ENCODE measurements at places on chromosomes 2 and 18. TPM values are rescaled to one million over a fixed set of nuclear protein-coding genes. Genes with fewer than 3 reads are reported as not detected.

The PLB1 gene
- total RNA-seq: 8.2 TPM

The ALLC gene
- total RNA-seq: not detected

The ANKZF1 gene
- 27.9 TPM for total RNA-seq

The TSPYL6 gene
- total RNA-seq: not detected

The KATNAL2 gene
- total RNA-seq: 9.3 TPM

The RIOK3 gene
- total RNA-seq: 50.3 TPM

The VIL1 gene
- not detected for total RNA-seq

The SLC23A3 gene
- 2.4 TPM for total RNA-seq

The ANKRD62 gene
- not detected for total RNA-seq

GRCh38 chr18:61803393-61803792 is 89.4 kb downstream of the RNF152 start:
- DNase-seq: no peak

DNA sequence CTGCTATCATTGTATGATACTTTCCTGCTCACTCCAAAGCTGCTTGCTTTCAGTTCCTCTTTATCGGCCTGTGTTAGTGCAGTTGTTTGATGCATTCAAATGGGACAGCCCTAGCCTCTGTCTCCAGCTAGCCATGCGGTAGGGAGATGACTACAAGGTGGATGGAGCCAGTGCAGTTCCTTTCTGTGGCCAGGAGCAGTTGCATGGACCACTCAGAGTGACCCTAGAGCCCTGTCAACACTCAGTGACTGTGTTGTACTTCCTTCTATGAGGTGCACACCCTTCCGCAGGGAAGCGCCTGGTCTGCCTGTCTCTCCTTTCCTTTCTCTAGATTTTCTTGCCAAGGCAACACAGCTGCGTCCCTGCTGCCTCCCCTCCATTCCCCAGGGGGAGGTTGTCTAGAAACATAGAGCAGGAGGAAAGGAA is 33.8 kb downstream of the KCNS3 start:
- DNase-seq: no peak

- no peak for DNase-seq
Measured at GRCh38 chr18:80006724-80007123, 18.4 kb upstream of the TXNL4A start.

DNA sequence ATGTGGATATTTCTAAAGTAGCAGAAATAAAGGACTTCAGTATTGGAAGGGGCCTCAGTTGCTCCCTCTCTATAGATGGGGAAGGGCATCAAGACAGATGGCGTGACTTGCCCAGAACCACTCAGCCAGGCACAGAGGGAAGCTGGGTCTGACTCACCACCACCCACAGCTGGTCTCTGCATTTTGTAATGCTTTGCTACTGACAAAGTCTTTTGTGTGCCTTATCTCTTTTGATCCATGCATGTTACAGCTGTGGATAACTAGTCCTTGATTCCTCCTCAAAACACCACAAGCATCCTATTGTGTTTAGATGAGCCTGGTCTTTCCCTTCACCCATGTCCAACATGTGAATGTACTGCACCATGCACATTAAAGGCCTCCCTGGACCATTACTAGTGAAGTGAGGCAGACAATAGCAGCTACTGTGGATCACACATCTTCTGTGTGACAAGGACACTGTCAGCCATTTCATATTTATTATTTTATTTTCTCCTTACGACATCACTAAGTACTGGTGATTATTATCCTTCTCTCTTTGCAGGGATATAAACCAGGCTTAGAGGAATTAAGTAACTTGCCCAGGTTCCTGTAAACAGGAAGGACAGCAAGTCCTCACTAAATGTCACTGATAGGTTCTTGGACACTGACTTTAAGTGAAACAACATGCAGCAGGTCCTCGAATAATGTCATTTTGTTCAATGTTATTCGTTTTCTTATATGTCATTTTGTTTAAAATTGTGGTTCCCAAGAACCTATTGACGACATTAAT is 29.6 kb upstream of the IL37 start:
- DNase-seq: no peak

- no peak for DNase-seq
Measured at GRCh38 chr2:111670776-111671175, 213.2 kb downstream of the ANAPC1 start.

DNA sequence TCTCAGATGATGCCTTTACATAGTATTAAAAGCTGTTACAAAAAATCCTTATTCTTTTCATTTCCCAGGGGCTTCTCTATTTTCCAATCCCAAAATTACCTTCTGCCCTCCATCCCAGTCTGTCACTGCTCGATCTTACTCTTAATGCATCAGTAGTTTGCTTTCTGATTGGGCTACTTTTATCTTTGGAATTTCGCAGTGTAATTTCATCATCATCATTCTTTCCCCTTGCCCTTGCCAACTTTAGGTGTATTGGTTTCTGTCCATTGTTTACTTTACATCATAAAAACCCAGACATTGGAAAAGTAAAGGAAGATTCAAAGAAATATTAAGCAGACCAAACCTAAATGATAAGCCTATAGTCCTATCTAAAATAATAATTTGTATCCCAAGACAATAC is 457.2 kb downstream of the PIK3C3 start:
- no peak for DNase-seq

- DNase-seq: no peak
Measured at GRCh38 chr18:3118195-3119010, 101.4 kb downstream of the MYOM1 start.

DNA sequence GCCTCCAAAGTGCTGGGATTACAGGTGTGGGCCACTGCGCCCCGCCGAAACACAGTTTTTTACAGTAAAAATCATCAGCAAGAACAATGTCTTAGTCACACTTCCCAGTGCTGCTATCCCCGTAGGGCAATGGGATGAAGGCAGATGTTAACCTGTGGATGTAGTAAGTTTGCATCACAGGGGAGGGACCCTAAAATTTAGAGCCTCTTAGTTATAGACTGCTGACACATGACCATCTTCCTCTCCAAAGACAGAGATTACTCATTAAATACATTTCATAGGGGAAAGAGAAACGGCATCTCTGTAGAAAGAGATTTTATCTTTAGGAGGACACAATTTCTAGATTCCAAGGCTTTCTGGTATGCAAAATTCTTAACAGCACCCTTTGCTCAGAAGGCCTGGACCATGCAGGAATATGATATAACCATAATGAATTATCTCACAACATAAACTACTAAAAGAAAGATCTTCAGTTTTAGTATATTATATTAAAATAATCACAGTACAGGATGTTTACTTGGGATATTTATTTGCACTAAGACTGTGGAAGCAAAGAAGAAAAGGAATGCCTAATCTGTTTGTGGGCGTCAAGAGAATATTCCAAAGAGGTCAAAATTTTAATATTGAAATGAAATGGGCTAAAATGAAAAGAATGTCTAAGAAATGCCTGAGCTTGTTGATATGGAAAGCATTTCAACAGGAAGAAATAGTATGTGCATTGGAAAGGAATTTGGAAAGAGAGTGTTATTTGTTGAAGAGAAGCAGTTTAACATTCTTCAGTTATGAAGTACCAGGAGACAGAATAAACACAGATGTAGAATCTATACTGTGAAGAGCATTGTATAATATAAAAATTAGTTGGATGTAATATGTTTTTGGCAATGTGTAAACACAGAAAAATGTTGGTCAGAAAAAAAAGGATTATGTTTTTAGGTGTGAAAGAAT is 1228.3 kb upstream of the CHAC2 start:
- no peak for DNase-seq

DNA sequence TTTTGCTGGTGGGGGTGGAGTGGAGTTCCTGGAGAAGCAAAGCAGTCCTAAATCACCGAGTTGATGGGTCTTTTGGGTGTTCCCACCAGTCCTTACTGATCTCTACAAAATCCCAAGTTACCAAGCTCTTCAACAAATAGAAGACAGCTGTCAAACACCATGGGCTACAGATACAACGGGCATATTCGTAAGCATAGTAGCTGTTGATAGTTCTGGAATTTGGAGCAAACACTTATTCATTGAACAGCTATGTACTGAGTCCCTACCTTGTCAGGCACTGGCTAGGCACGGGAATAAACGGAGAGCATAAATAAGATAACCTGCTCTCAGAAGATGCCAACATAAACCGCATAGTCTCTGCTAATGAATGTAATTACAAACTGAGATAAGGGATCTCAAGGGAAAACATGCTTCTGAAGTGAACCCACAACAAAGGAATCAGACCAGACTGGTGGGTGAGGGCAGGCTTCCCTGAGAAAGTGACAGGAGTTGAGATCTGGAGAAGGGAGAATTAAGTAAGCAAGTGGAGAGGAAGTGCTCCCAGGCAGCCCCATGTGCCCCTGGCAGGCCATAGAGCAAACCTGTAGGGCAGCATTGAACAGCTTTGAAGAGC is 947 bp upstream of the ANKRD44 start:
- no peak for DNase-seq

- no peak for DNase-seq
Measured at GRCh38 chr2:143063612-143064200, 65.5 kb upstream of the ARHGAP15 start.

GRCh38 chr2:232697807-232698110 is 628 bp downstream of the GIGYF2 start:
- DNase-seq: peak; percentile 93

DNA sequence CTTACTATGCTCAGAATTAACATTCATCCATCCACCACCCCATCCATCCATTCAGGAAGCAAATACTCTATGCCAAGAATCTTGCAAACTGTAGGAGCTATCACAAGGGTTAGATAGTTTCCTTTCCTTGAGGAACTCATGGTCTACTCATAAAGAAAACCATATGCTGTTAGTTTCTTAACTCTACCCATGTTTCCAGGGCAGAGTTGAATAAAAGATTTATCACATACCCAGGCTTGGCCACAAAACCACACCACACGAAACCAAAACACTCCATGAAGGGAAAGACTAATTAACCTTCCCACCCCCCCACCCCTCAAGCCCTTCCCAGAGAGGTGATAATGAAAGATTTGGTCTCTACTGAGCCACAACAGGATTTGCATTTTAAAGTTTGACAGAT is 23.7 kb upstream of the MSGN1 start:
- no peak for DNase-seq

DNA sequence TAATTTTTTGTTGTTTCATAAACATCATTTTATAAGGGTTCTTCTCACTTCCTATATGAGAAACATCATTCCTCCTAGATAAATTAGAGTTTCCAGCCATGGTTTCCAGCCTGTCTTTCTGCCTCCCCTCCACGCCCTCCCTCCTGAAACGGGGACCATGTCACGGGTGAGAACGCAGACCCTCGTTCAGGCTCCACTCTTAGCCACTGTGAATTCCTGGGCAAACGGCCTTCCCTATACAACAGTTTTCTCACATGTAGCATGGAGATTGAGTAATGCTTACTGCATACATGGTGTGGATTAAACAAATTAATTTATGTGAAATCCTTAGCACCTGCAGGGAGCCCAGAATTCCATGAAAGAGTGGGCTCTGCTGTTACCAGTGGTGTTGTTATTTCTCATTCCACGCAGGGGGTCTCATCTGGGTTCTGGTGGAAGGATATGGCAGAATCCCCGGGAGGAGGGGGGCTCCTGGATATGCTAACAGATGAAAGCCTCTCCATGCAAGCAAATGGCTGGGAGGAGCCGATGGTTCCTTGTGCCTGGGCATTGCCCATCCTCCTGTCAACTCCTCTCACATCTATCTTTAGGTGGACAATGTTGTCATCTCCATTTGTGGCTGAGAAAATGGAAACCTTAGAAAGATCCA is 54.0 kb upstream of the TWIST2 start:
- no peak for DNase-seq

DNA sequence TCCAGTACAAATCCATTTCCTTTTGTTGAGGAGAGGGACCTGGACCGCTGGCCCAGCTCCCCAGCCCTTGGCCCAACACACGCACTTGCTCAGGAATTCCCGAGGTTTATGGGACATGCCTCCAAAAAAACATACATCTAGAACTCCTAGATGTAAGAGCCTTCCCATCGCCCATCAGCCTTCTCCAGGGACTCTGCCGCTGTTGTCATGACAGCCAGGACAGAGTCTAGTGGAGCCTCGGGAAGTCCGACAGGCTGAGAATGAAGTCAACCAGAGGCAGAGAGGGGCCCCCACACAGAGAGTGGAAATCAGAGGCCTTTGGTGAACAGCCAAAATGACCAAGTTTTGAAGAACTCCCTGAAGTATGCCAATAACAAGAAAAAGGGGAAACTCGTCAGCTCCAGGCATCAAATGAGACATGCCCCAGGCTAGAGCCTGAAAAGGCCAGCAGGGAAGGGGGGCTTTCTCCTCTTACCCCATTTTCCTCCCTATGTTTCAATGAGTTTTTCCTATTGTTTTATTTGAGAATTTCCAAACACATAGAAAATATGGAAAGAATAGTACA is 43.2 kb upstream of the CAB39 start:
- no peak for DNase-seq

- DNase-seq: no peak
Measured at GRCh38 chr2:30860003-30860725, 52.9 kb upstream of the CAPN13 start.

- DNase-seq: no peak
Measured at GRCh38 chr18:67092141-67092540, 424.4 kb downstream of the DSEL start.

- no peak for DNase-seq
Measured at GRCh38 chr18:13823707-13824395, at the start of gene MC5R. Gene MC5R (plus strand): TSS chr18:13824149. CDS start chr18:13825766, 1,617 bp downstream.

- no peak for DNase-seq
Measured at GRCh38 chr18:72161691-72162090, 382.5 kb downstream of the CBLN2 start.

DNA sequence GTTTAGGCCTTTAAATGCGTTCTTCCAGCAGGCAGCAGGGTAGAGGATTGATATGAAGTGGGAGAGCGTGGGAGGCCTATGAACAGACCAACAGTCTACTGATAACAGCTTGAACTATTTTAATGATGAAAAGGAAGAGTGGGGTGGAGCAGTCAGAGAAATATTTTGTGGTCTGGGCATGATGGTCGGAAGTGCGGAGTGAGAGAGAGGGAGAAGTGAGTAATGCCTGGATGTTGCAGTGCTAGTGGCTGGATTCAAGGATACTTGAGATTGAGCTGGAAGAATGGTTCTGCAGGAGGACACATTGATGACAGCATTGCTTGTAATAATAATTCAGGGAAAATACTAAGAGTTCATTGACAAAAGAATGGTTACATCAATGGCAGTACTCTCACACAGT is 151.0 kb upstream of the DAPL1 start:
- DNase-seq: no peak

DNA sequence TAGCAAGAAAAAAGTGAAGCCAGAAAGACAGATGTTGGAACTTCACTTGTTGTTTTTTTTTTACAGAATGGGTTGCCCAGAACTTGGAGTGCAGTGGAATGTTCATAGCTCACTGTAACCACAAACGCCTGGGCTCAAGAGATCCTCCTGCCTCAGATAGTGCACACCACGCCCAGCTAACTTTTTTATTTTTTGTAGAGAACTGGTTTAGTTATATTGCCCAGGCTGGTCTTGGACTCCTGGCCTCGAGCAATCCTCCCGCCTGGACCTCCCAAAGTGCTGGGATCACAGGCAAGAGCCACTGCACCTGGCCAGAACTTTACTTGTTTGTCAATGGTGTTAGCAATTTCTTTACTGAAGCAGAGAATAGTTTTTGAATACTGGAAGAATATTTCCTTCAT is 11.9 kb upstream of the ASPRV1 start:
- no peak for DNase-seq

DNA sequence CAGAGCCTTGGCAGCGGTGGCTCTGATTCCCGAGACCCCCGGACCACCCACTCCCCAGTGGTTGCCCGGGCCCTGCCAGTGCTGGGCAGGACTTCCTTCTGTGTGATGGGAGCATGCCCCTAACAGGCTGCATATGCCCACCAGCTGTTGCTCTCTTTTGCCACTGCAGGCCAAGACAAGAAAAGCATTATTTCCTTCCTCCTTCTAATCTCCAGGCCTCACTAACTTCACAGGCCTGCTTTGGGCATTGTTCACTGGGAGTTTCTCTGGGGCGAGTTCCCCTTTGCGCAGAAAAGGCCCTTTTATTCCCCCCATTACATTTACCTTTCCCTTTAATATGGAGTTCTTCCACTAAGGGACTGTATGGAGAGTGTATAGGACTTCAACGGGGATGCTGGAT is 249.1 kb upstream of the SIX2 start:
- DNase-seq: no peak
